T47D (cell line): ENCODE measurements at places on chromosomes 2 and 18.

GRCh38 chr2:33240178-33240577 lies 236.3 kb upstream of the RASGRP3 start:
- no peak for DNase-seq

- DNase-seq, result no peak
Measured at GRCh38 chr2:15682354-15682753, 90.7 kb downstream of the DDX1 start.

DNA sequence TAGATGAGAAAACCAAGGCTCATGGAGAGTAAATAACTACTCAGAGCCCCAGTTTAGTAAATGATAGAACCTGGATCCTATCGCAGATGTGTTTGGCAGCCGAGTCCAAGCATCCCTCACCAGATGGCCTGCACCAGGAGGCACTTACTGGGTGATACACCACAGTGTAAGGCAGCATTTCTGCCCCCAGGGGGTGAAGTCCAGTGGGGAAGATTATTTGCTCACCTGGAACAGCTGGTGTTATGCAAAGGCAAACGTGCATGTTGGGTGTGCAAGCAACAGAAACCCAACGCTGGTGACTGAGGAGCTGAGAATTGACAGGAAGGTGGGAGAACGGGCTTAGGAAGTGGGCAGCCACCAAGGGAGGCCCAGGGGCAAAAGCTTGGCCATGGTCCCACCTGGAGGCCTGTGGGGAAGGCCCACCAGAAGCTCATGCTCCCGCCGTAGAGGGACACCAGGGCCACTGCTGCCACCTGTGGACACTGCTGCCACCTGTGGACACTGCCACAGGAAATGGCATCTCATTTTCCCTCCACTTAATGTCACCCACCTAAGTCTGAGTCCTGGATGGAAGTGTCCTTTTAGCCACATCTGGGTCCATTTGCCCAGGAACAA lies 100.6 kb downstream of the TFCP2L1 start:
- no peak for DNase-seq

DNA sequence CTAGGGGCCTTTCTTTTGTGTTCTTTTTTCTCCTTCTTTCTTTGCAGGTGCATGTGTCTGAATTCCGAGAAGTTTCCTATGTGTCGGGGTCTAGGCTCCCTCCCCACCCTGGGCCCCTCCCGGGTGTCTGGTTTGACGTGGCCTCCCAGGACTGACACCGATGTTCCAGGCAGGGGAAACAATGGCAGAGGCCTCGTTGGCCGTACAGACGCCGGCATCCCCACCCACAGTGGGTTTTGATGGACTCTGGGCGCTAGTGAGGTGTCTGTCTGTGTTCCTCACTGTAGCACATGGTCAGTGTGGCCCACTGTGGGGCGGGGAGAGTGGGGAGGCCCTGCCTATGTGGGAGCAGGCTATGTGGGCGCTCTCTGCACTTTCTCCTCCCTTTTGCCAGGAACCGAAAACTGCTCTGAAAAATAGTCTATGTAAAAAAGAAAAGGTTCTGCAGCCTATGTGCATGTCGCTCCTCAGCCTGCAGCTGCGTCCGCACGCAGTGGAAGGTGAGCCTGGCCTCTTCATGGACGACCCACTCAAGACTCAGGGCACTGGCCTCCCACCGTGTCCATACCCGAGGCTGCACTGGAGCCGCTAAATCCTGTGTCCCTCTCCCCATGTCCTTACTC lies 90.9 kb upstream of the ASB18 start:
- DNase-seq, result no peak

DNA sequence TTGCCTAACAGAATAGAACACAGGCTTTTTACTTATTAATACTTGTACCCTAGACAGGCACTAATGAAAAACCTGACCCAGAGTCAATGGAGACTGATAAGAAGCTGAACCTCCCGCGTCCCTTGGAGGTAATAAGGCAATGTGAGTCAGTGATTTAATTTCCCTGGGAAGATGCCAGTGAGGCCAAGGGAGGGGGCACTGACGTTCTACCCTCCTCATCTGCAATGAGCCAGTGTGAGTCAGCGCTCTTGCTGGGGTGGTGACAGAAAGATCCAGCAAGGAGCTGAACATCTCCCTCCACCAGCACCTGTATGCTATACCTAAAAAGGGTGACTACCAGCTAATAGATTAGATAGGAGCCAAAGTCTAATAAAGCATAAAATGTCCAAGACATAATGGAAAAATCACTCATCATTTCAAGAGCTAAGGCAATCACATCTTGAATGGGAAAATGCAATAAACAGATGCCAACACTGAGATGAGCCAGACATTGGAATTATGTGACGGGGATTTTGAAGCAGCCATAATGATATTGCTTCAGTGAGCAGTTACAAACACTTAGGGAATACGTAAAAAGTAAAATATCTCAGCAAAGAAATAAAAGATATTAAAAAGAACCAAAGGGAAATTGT lies 116.9 kb downstream of the TPGS2 start:
- no peak for DNase-seq

DNA sequence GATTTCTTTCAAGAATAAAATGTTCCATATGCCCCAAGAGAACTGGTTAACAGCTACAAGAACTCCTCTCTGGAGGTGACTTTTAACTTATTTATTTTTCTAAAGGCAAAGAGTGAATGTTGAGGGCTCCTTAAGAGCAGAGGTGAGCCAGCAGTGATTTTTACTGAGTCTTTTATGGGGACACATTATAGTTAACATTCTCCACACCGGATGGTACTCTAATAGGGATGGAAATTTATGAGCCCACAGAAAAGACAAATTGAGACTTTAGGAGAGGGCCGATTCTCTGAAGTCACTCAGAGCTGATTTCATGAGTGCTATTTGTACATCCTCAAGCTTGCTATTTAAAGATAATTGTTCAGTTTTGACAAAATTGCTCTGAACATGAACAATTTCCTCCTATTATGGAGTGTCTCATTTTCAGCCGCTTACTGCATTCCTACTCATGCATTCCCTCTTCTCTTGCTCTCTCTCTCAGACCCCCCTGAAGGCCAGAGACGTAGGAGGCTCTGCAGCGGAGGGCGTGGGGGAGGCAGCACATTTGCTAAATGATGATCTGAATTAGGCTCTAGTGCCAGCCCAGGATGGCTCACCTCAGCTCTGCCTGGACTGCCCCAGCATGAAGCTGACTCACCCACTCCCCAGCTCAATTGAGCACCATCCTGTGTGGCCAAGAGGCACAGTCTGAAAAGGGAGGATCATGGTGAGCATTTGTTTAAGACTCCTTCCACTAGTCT lies 5.9 kb upstream of the RPL37A start:
- DNase-seq, result no peak

DNA sequence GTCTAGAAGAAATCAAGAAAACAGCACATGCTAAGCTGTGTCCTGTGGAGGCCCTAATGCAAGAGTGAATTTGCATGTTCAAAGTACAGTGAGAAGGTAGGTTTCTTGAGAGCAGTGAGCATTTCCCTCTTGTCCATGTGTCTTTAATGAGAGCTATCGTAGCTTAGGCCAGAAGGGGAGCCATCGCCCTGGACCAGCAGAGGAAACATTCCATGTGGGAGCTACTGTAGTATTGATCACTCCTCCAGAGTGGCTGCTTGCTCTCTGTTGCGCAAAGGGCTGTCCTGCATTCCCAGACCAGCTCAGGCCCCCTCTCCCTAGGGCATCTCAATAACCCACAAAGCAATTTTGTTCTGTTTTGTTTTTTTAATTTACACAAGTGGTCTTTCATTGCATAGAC lies 950.1 kb downstream of the CNTNAP5 start:
- DNase-seq, result no peak
